Heart right ventricle (tissue), 16 donors: ENCODE measurements at places on chromosomes 3 and 15. TPM values are rescaled to one million over a fixed set of nuclear protein-coding genes. Genes with fewer than 3 reads are reported as not detected.

DNA sequence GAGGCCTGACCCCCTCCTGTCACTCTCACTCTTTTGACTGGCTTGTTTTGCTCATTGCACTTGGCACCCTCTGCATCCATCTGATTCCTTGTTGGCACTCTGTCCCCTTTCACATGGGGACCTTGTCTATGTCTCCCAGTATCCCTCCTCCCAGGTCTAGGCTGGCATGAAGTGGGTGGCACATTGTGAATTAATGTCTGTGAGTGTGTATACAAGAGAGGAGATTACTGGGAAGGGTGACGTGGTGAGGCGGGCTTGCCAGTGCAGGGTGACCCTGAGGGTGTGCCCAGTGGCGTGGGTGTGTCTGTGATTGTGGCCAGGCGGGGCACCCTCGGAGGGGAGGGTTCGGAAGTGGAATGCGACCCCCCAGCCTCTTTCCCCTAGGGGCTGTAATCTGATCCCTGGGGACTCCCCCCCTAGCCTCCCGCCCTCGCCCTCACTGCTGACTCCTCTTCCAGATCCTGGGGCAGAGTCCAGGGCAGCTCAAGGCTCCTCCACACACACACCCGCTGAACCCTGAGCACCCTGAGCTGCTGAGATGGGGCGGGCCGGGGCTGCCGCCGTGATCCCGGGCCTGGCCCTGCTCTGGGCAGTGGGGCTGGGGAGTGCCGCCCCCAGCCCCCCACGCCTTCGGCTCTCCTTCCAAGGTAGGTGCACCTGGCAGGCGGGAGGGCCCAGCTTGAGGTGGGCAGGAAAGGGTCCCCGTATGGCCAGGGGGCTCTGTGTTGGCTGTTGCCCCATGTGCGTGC, at the start of gene SEMA3B:
Gene SEMA3B, plus strand, starts transcription at position 445 of the 749 bp plus-strand sequence. Its CDS starts 94 bp downstream, at position 539.
- DNase-seq = peak; percentile 68

GRCh38 chr3:194675680-194676079, 3.7 kb upstream of the LSG1 start:
- DNase-seq = no peak

DNA sequence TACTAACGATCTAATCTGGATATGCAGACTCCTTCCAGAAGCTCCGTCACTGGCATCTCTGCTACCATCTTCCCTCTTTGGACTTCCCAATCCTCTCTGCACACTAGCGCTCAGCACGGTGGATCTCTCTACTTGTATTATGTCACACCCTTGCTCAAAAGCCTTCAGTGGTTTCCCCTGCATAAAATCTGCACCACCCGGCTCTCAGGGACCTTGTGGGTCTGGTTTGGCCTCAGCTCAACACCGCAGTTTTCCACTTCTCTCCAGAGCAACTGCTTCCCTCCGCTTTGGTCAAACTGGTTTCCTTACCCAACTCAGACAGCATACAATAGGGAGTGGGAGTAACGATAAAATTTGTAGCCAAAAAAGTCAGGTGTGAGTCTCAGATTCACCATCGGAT, 30.7 kb upstream of the HES1 start:
- DNase-seq = no peak

- no peak for DNase-seq
These were observed 34.1 kb downstream of the TSPAN3 start for GRCh38 chr15:77036537-77037387.

GRCh38 chr3:150409125-150409511, 1.0 kb downstream of the TSC22D2 start:
- DNase-seq = no peak

DNA sequence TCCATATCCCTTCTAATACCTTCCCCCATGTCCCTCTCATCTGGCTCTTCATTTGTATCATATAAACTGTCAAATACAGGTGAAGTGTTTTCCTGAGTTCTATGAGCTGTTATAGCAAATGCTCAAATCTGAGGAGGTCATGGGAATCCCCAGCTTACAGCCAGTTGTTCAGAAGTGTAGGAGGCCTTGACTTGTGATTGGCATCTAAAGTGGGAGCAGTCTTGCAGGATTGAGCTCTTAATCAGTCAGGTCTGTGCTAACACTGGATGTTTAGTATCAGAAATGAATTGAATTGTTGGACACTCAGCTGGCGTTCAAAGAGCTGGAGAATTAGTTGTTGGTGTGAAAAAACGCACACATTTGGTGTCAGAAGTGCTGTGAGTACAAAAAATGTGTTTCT, 65.0 kb downstream of the IFT57 start:
- DNase-seq = no peak

GRCh38 chr15:63507878-63508818, 3.8 kb downstream of the USP3 start:
- no peak for DNase-seq

- DNase-seq = no peak
These were observed 41.1 kb downstream of the IGF1R start for GRCh38 chr15:98689431-98689861.

DNA sequence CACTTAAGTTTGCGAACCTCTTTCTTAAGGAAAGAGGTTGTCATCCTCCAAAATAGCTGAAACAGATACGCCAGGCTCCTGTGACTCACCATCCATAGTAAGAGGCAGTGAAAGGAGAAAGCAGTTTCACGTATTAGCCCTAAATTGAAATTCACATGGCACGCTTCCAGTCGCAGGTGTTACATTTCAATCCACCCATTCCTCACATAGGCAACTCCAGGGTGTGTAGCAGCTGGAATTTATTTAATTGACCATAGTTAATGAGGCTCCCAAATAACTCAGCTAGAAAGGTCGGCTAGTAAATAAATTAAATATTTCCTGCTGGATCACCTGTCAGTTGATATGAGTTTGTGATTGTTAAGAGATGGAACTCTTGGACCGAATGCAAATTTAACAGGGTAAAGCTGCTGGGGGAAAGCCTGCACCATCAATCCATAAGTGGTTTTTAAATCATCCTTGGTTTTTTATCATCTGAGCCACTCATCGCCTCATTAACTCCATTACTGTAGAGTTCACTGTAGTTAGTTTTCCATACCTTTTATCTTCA, 19.6 kb downstream of the NSUN3 start:
- no peak for DNase-seq

DNA sequence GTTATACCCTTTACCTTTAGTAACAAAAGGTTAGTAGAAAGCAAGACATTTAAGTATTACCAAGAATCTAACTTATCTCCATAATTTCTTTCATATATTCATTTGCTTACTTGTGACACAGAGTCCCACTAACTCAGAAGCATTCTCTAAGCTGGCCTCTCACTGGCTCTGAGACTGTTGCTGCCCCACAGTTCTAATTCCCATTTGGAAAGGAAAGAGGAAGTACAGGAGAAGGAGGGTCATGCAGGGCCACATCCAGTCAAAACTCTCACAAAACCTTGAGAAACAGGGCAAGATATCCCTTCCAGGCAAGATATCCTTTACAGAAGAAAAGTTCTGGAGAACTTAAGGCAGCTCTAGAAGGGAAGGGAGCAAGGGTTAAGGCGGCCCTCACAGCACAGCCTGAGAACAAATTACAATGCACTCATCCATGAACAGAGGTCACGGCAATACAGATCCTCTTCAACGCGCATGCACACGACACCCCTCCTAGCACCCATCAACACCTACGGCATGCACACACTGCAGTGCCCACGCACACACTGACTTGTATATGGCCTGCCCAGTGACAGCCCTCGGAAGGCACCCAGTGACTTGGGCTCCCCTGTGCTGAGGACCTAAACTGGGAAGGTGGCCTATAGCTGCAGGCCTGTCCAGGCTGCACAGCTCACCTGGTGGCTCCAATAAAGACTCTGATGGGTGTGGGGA, 13.0 kb upstream of the MYO5C start:
- DNase-seq = no peak

DNA sequence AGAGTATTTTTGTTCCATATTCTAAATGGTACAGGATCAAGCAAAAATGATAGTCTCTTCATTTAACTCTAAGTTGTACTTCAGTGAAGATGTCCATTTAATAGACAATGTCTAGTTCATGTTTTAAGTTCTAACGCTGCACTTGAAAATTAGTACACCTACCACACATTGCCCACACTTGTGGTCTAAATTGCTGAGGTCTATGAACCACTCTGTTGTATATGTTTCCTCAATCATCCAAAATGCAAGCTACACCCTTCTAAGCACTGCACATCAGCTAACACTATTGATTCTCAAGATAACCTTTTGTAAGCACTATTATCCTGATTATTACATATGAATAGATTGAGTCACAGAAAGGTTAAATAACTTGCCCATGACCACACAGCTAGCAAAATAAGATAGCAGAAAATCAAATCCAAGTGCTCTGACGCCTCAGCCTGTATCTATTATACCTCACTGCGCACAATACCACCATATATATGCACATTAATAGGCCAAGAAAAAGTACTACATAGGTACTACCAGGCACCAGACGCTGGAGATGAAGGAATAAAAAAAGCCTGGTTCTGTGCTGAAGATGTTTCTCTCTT, 6.4 kb downstream of the GOLIM4 start:
- DNase-seq = no peak

DNA sequence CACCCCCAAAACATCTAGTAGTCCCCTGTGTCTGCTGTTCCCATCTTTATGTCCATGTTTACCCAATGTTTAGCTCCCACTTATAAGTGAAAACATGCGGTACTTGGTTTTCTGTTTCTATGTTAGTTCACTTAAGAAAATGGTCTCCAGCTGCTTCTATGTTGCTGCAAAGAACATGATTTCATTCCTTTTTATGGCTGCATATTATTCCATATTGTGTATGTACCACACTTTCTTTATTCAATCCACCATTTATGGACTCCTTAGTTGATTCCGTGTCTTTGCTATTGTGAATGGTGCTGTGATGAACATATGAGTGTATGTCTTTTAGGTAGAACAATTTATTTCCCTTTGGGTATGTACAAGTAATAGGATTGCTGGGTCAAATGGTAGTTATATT, 51.2 kb downstream of the GRK7 start:
- no peak for DNase-seq

DNA sequence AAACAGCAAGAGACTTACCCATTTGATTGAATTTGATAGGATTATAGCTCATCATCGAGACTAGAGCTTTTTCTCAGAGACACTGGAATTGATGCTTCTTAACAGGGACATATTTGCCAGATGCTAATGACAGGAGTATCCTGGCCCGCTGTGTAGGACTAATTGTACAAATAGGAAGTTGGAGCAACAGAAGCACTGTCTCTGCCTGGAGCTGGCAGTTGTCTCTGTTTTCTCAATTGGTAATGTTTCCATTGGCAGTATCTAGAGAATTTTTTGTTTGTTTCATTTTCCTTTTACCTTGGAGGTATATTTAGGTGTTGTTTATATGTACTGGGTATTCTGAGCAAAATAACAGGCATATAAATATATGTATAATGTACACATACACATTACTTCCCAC, 8.9 kb upstream of the PCOLCE2 start:
- DNase-seq = no peak

DNA sequence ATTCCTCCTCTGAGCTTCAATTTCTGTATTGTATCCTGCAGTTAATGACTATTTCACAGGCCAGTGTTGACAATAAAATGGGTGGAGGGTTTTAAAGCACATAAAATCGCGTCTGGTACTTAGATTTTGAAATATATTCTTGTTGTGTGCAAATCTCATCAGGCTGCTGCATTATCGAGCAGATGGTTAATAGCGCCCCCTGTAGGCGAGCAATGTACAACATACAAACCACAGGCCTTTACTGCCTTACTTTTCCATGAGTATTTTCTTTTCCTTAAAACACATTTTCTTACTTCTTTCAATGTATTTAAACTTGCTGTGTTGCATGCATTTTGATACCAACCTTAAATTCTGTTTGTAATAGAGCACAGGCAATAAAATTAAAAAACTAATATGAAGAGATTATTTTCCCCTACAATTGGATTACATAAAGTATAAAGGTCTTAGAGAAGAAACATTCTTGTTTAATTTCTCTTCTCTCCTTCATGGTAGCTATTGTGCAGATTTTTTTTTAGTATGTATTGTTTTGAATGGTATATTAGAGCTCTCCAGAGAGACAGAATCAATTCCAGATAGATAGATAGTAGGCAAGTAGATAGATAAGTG, 608.4 kb downstream of the CADM2 start:
- no peak for DNase-seq

DNA sequence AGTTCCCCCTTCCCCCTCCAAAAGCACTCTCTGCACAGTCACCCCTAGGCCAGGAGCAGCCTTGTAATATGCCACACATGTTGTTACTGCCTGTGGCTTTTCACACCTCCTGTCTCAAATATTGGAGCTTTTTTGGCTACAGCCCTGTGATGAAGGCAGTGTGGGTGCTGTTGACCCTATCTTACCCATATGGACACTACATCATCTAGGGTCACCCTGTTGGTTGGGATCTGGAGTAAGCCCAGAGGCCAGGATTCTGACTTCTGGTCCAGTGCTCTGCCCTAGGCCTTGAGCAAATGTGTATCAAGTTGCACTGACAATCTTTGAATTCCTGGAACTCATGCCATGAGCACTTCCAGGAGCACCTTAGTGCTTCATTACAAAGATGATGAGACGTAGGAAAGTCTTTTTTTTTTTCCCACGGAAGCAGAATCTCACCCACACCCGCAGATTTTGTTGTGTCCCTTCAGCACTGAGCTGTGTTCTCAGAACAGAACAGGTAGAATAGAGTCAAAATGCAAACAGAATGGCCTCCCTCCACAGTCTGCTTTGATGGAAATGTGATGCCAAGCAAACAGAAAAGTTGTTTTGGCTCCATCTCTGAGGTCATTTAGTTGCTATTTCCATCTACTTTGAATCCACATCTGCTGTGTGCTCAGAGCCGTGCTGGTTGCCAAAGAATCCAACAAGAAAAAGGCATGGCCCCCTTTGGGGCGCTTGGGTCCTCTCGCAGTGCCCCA, 49.6 kb downstream of the SMAD3 start:
- DNase-seq = no peak

DNA sequence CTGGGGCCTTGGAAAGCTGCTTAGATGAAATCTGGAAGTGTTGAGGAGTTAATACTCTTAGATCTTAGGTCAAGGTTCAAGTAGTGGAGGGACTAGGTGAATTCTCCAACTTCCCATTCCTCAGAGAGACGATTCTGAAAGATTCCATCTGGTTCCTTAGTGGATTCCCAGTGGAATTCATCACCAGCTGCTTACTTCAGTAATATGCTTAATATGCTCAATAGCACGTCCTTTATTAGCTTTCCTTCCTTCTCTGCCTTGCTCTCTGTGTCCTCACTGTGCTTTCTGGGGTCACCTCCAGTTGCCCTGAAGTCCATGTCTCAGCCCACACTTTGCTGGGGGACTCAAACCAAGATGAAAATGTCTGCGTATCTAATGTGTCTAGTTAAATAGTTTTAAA, 31.0 kb downstream of the CEP63 start:
- DNase-seq = no peak

GRCh38 chr3:99794485-99794884, 23.2 kb upstream of the CMSS1 start:
- no peak for DNase-seq

GRCh38 chr15:55513152-55513551, 5.1 kb upstream of the DNAAF4 start:
- DNase-seq = no peak

DCLK3 gene
- 0.23 TPM for polyA plus RNA-seq

NOX5 gene
- 0.37 TPM for polyA plus RNA-seq

IMPG2 gene
- 0.04 TPM for polyA plus RNA-seq

IQCH gene
- polyA plus RNA-seq = 0.83 TPM

IQCF6 gene
- not detected for polyA plus RNA-seq

GNL3 gene
- 60.4 TPM for polyA plus RNA-seq

PLCD1 gene
- polyA plus RNA-seq = 20.0 TPM

GOLGA8G gene
- not detected for polyA plus RNA-seq

FMN1 gene
- polyA plus RNA-seq = 0.22 TPM

LRRC2 gene
- 10.7 TPM for polyA plus RNA-seq

CSTA gene
- polyA plus RNA-seq = 4.6 TPM

CAND2 gene
- 9.2 TPM for polyA plus RNA-seq

ILDR1 gene
- not detected for polyA plus RNA-seq

LRRC15 gene
- 0.10 TPM for polyA plus RNA-seq

MB21D2 gene
- 0.80 TPM for polyA plus RNA-seq
